Skin of body (tissue), 3 donors: ENCODE measurements at places on chromosomes 4 and X.

DNA sequence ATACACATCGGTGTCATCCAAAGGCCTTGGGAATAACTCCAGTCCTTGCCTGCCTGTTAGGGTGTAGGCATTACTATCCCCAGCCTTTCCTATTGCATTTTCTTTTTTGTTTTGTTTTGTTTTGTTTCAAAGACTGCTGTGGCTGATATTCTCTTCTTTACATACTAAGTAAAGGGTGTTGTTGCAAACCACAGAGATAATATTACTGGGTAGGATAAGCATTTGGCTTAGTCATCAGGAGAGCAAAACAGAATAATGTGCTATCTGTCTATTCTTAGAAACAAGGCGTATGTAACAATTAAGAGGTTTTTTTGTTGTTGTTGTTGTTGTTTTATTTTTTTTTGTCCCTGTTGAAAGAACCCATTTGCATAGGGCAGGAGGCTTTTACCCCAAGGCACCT, 41.8 kb downstream of the UGT2B28 start:
- DNase-seq: no peak

DNA sequence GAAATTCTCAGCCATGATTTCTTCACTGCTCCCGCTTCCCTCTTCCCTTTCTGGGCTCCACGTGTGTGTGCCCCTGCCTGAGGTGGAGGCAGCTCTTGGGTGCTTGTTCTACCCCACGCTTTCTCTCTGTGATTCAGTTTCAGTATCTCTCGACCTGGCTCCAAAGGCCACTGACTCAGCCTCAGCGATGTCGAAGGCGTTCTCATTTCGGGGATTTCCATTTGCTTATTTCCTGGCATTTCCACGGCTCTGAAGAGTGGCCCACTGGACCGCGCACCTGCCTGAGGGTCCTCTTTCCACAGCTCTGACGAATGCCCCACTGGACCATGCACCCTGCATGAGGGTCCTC, 52.4 kb downstream of the GAK start:
- no peak for DNase-seq

DNA sequence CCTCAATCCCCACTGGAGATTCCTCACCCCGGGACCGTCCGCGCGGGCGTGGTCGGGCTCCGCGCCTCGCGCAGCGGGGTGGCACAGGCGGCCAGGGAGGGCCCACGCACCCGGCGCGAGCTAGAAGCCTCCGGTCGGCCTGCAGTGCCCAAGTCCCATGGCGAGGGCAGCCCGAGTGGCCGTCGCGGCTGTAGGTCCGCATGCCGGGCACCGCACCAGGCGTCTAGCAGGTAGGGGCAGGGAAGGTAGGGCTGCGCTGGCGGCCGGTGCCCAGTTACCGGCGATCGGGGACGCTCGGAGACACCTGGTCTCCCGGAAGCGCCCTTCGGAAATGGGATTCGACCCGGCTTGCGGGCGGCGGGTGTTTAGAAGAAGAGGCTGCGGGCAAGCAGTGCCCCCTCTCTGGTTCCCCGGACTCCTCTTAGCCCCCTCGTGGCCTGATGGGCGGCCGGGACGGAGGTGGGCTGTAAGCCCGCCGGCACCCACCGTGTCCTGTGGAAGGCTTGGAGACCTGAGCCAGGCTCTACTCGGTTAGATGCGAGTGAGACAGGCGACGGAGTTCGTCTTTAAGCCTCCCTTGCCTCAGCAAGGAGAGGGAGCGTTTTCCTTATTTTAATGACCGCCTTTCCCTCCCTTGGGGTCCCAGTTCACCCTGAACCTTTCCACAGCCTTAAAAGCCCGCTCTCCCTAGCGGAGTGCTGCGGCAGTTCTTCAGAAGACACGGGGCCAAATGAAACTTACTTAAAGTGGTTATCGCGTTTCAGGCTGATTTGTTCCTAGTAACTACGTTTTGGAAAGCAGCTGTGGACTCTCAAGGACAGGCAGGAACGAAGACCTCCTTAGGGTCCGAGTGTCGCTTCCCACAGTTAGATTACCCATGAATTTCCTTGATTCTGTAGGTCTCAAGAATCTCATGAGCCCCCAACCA, 821 bp downstream of the SLITRK2 start:
- DNase-seq: no peak

GRCh38 chr4:167415461-167415860, 181.2 kb upstream of the SPOCK3 start:
- DNase-seq: no peak

DNA sequence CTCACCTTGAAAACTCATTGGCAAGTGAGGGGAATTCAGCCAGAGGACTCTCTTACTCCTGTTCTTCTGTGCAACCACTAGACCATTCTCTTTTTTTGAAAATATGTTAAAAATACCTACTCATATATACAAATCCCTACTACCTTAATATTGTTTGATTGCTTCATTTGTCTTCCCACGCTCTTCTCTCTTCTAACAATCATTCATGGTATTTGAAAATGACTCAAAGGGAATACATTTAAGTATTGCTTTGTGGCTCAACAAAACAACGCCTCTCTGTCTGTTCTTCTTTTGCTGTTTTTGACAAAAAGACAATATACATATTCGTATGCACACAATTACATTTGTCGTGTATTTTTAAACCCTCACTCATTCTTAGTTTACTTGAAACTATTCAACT, 589.4 kb downstream of the ANKRD50 start:
- no peak for DNase-seq

DNA sequence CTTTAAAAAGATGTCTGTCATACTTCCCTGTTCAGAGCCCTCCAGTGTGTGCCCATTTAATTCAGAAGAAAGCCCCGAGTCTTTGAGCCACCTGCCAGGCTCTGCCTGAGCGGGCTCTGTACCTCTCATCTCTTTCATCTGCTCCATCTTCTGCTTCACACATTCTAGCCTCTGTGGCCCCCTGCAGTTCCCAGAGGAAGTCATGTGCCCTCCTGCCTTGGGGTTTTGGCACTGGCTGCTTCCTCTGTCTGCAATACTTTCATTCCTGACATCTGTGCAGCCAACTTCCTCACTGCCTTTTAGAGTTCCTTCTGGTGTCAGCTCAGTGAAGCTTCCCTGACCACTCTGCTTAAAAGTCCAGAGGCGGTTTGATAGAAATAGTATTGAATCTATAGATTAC, 6.2 kb upstream of the STK32B start:
- DNase-seq: peak; percentile 31

DNA sequence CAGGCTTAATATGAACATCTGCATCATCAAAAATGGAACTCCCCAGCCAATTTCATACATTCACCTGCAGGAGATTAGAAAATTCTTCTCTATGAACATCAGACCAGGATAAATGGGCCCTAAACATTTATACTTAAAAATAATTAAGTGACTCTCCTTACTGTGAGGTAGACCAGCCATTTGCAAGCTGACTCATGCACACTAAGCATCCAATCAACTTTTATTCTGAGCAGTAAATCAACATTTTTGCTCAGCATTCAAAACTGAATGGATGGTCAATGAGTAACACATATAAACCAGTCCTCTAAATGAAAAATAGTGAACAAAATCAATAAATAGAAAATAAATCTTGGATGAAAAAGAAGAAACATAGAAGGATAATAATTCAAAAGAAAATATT, 19.9 kb upstream of the PCDH10 start:
- no peak for DNase-seq

- DNase-seq: no peak
These were observed 8.1 kb upstream of the FABP2 start for GRCh38 chr4:119329835-119330620.

DNA sequence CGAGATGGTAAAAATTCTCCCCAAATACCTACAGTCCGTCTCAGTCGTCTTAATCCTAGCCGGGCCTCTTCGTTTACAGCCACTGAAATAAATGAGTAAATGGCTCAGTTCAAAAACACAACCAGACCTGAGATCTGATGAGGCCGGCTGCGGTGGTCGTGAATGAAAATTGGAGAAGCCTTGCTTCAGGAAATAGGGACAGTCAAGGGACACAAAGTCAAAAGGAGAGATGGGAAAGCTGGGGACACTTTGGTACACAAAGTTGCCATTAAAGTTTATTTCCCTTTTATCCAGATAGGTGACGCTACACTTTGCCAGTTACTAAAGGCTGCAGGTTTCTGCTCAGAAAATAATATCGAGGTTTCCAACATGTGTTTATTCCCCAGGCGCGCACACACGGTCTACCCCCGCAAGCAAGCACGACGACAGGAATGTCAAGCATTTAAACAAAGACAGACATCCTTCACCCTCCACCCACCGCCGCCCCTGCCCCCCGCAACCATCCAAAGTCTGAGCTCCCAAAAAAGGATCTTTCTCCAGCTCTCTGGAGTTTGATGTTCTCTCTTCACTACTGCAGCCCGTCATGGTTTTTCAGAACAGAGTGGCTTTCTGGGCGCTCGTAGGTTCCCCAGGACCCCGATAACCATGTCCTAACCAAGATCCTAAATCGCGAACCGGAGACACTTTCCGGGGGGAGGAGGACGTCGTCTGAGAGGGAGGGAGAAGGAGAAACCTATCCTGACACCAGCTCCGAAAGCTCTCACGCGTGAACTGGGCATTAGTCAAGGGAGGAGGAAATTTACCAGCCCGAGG, 1.3 kb upstream of the PCDH7 start:
- peak; percentile 55 for DNase-seq

- peak; percentile 22 for DNase-seq
These were observed 1.8 kb downstream of the CPZ start for GRCh38 chr4:8594097-8595038.

- no peak for DNase-seq
These were observed 1.3 kb downstream of the MTHFD2L start for GRCh38 chr4:74159143-74159709.

- peak; percentile 76 for DNase-seq
These were observed 141.4 kb downstream of the KLHL8 start for GRCh38 chr4:87078987-87079486.

DNA sequence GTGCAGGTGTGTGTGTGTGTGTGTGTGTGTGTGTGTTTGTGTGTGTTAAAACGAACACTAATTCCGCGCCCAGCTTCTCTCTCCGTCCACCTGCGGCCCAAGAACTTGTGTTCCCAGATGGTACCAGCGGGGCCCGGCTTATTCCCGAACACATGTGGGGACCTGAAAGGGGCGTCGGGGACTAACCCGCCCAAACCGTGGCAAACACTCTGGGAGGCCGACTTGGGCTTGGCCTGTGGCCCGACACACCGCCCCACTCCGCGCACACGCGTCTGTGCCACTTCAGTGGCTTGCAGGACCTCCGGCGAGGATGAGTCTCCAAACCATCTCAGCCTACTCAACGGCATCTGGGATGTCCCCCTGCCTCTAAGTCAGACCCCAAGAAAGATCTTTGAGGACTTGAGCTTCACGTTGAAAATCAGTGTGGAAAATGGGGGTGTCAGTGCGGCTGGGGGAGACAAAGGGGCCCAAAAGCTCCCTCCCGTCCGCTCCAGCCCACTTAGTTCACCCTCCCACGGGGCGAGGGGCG, 790 bp upstream of the HHIP start:
- no peak for DNase-seq

DNA sequence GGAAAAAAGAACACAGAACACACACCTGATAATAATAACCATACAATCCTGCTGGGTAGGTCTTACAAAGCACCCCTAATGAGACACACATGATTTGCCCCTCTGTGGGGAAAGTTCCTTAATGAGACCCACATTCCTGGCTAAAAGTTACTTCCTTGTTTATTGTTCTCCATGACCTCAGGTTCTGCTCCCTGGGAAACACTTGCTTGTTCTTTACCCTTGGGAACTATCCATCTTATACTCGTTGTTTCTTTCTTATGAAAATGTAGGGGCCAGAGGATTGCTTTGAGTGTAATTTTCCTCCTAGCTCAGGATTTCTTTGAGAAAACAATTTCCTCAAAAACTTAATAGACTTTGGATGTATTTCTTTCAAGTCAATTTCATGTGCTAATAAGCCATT, 52.1 kb upstream of the PCDH10 start:
- DNase-seq: peak; percentile 3

GRCh38 chrX:69313617-69314290, 148.5 kb upstream of the PJA1 start:
- DNase-seq: no peak

DNA sequence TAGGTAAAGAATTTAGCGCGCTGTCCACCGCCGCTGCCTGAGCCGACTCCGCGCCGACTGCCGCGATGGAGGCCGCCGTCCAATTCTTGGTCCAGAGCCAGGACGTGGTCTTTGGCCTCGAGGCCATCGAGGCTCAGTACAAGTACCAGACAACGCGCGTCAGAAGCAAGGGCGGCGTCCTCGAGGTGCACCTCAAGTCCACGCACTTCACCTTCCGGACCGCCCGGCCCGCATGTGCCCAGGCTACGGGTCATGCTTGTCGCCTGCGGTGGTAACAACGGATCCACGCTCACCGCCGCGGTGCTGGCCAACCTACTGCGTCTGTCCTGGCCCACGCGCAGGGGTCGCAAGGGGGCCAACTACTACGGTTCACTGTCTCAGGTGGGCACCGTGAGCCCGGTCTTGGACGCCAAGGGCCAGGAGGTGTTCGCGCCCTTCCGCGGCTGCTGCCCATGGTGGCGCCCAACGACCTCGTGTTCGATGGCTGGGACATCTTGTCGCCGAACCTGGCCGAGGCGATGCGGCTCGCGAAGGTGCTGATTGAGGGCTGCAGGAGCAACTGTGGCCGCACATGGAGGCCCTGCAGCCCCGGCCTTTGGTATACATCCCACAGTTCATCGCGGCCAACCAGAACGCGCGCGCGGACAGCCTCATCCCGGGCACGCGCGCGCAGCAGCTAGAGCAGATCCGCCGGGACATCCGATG, 128.0 kb downstream of the ANAPC4 start:
- no peak for DNase-seq

DNA sequence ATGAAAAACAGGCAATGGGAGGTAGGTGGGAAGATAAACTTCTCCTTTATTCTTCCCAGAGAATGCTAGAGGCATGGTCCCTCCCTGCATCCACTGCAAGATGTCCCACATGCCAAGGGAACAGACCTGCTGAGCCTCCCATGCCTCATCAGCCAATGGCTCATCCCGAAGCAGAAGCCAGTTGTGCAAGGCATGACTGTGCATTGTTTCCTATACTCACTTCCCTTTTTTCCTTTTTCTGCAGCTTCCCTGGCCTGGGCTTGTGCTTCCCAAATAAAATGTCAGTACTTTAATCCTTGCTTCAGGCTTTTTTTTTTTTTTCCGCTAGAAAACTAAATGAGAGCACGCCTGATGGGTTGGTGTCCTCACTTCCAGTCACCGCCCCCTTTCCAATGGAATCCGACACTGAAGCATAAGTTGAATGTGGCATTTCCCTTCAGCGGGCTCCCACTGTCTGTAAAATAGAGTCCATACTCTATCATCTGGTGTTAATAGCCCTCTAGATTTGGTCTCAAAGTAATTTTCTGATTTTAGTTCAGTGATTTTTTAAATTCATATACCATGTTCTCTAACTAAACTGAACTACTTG, 239.0 kb upstream of the JADE1 start:
- peak; percentile 21 for DNase-seq

DNA sequence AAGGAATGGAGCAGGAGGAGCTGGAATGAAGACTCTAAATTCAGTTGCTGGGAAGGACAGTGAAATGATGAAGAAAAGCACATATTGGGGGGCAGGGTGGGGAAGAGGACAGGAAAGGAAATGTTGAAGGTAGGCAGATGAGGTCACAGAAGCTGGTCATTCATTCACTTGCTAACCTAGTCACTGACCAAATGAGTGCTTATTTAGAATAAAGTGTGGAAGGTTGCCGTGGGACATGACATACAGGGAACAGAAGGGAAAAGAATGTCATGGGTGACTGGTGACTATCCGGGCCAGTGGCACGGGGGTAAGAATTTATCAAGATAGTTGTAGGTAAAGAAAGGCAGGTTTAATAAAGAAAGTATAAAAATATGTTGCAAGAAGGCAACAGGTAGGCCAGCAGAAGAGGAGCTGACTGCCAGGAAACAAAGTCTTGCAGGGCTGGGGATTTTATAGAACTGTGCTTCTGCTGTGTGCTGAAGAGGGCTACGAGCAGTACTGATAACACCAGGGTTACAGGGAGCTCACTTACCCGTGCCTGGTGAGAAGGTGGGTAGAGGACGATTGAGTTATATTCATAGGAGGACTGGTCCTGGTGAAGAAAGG, 31.9 kb upstream of the TLR3 start:
- no peak for DNase-seq
